ENCODE measurements at places on chromosomes 16 and 17.

- no peak for DNase-seq
These were observed 40.5 kb downstream of the ABHD15 start for GRCh38 chr17:29526322-29526721.

- DNase-seq: peak; percentile 37
These were observed 17.7 kb downstream of the BCL7C start for GRCh38 chr16:30875871-30876801.

GRCh38 chr16:63241497-63242028 is 1205.3 kb upstream of the CDH8 start:
- no peak for DNase-seq

DNA sequence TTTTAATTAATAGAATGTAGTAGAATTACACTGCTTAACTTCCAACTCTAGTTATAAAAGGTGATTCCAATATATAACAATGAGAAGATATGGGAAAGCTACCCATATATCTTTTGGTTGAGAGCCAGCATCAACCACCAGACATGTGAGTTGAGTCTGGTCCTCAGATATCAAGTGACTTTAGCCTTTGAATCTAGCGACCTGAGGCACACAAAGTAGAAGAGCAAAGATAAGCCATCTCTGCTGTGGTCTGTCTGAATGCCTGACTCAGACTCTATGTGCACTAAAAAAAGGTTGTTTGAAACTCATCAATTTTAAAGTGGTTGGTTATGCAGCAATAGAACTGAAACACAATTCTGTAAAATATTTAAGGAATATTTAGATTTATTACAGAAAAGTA is 492.5 kb upstream of the SOX9 start:
- DNase-seq: no peak

- no peak for DNase-seq
These were observed 128.0 kb upstream of the SDK2 start for GRCh38 chr17:73772107-73772705.

DNA sequence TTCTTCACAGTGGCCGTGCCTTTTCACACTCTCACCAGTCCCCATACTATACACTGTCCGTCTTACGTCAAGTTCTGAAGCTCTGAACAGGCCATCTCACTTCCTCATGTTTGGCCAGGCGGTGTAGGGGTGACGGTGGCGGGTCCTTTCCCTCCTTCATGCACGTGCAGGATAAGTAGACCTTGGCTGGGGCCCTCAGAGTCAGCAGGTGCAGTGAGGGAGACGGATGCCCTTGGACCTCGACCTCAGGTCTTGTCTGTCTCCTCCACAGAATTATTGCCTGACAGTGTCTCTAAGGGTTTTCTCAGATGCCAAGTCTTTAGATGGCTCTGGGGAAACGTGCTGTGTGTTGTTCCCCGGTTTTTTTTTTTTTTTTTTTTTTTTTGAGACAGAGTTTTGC is 37.6 kb downstream of the RAB11FIP3 start:
- DNase-seq: no peak

- no peak for DNase-seq
These were observed 2.9 kb downstream of the KRT39 start for GRCh38 chr17:40963838-40964237.

GRCh38 chr17:19716108-19717030 is at the start of gene SLC47A2:
TSS of gene SLC47A2 (minus strand) at chr17:19716584. CDS start at chr17:19716555, 29 bp downstream.
- DNase-seq: no peak

- no peak for DNase-seq
These were observed 32.1 kb downstream of the NDE1 start for GRCh38 chr16:15682105-15682570.

GRCh38 chr17:9144502-9145249 is 123.4 kb downstream of the NTN1 start:
- DNase-seq: no peak

- DNase-seq: no peak
These were observed 5.5 kb downstream of the SPAG9 start for GRCh38 chr17:51115179-51115578.

DNA sequence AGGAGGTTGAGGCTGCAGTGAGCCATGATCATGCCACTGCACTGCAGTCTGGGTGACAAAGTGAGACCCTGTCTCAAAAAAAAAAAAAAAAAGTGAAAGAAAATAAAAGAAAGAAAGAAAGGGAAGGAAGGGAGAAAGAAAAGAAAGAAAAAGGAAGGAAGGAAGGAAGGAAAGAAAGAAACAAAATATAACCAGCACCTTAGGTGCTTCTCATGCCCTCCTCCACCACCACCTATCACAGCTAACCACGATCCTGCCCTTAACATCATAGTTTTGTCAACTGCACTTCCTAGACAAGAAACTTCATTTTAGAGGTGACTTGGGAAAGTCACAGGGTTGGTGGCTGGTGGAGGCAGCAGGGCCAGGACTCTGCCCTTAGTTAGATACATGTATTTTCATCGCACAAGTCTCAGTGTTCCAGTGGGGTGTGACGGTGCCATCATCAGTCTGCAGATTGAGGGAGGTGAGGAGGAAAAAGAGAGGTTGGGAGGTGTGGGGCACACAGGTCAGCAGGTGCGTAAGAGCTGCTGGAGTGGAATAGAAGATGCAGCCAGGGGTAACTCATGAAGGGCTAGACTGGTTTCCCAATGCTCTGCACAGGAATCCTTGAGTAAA is 10.0 kb downstream of the SUPT4H1 start:
- no peak for DNase-seq

GRCh38 chr17:57910462-57911420 is 44.5 kb downstream of the CUEDC1 start:
- no peak for DNase-seq

Measured in SIG-M5 (cell line).